ENCODE measurements at places on chromosomes 3 and 15. TPM values are rescaled to one million over a fixed set of nuclear protein-coding genes. Genes with fewer than 3 reads are reported as not detected.

The GABRB3 gene
- total RNA-seq = 0.23 TPM

The EOMES gene
- total RNA-seq = not detected

The PPARG gene
- total RNA-seq = 8.4 TPM

The CCK gene
- not detected for total RNA-seq

The COLQ gene
- 4.7 TPM for total RNA-seq

The NR2F2 gene
- total RNA-seq = 4.3 TPM

The CCDC39 gene
- total RNA-seq = 1.2 TPM

The SHC4 gene
- total RNA-seq = 0.29 TPM

DNA sequence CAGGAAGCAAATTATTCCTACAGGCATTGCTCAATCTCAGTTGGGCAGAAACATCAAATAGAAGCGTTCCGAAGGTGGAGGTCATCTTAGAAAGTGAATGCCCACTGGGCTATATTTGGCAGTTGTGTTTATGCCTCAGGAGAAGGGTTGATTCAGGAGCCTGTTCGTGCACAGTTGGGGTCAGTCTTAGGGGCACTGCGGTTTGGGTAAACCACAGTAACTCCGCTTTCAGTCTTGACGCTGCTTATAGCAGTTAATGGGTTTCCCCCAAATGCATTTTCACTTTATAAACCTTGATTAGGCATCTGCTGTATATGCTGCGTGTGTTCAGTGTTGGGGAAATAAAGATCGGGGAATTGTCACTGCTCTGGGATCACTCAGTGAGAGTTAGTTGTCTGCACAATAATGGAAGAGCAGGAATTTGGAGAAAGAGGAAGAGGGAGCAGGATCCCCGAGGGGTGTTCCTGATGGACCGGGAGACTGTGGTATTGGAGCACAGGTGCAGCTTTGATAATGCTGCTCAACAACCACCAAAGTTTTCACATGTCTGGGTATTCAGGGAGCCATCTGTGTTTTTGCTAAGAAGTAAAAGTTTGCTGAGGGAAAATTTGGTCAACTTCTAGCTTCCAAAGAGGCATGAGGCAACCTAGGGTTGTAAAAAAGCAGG, 124.3 kb upstream of the EIF1B start:
- DNase-seq = no peak

- DNase-seq = no peak
These were observed 12.0 kb downstream of the MESD start for GRCh38 chr15:80977627-80978036.

DNA sequence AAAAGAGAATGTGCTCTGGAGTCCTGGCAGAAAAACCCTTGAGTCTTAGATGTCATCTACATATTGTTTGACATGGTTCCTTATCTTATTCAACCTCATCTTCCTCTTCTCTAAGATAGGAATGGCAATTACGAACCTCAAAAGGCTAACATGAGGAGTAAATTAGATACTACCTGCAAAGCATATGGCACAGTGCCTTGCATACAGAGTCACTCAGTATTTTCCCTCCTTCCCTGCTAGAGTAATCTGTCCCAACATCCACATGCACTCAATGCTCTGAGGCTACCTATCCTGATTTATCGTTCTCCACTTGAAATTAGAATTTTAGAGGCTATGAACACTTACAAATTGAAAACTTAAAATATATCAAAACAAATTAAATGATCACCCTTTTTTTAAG, 386.7 kb downstream of the RSL24D1 start:
- no peak for DNase-seq

DNA sequence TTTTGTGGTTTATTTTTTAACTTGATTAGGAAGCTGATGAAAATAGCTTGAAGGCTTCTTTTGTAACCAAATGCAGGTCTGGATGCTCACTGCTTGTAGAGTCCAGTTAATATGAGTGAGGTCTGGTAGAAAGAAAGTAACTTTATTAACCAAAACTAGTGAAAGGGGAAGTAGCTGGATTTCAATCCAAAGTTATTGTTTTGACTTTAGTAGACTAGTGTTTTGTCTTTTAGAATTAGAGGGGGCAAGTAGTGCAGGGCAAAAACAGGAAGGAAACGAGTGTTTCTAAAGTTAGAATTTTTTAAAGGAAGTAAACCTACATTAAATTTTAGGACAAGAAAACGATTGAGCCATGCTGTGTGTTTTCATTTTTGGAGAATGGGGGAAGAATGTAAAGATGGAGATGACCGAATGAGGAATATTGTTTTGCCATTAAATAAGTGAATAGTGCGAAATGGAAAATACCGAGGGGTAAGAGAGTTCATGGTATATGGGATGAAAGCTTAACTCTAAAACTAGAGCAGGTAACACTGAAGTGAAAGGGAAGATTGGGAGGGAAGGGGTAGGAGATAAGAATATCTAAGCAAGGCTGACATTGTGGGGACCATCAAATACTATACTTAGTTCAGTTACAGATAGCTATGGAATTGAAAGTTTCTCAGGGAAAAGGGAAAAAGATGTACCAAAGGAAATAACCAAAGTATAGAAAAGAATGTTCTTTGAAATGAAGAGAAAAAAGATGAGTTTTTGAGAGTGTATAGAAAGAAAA, 40.0 kb downstream of the USP3 start:
- no peak for DNase-seq

GRCh38 chr3:23312866-23313265, 109.7 kb downstream of the UBE2E2 start:
- no peak for DNase-seq

- no peak for DNase-seq
These were observed 815 bp downstream of the SPINT1 start for GRCh38 chr15:40844696-40845030.

GRCh38 chr15:75920079-75920478, 16.4 kb downstream of the FBXO22 start:
- DNase-seq = no peak

- DNase-seq = no peak
These were observed 13.1 kb upstream of the NAALADL2 start for GRCh38 chr3:174846055-174846454.

- DNase-seq = peak; percentile 45
These were observed 5.0 kb downstream of the FAM219B start for GRCh38 chr15:74901612-74902063.

DNA sequence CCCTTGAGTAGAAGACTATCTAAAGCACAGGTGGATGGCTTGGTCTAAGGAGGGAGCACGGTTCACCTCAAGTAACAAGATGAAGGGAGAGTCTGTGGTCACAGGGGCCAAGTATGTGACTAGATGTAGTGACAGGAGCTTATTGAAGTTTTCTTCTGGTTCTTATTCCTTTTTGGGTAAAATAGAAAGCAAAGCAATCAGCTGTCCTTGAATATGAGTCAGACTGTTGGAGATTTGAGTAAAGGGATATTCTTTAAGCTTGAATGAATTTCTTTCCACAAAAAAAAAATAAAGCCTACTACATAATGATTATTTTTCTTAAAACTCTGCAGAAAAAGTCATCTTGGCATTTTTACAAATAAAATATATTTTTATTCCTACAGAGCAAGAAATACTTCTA, 1.5 kb upstream of the CNTN6 start:
- no peak for DNase-seq

GRCh38 chr3:151866711-151867410, 6.6 kb upstream of the SUCNR1 start:
- DNase-seq = no peak

DNA sequence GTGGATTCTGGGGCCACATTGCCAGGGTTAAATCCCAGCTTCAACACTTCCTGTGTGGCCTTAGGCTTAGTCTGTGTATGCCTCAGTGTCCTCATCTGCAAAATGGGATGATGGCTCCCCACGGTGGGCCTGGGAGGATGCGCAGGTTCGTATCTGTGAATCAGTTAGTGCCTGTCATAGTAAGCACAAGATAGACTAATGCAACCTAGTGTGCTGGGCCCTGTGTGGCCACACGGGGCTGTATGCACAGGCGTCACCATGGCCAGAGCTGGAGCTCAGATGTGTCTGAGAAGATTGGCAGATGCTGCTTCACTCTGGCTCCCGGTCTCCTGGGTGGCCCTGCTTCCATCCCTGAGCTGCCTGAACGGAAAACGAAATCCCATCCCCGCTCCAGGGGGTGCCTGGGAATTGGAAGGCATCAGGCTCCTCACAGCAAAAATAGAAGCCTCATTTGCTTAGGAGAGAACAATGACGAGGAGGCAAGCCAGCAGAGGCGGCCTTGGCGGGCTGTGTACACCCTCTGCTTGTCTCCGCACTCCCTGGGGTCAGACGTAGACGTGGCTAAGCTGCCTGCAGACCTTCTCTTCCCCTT, 103.6 kb downstream of the APBA2 start:
- DNase-seq = no peak

GRCh38 chr15:92365906-92366305, 27.8 kb upstream of the ST8SIA2 start:
- no peak for DNase-seq

DNA sequence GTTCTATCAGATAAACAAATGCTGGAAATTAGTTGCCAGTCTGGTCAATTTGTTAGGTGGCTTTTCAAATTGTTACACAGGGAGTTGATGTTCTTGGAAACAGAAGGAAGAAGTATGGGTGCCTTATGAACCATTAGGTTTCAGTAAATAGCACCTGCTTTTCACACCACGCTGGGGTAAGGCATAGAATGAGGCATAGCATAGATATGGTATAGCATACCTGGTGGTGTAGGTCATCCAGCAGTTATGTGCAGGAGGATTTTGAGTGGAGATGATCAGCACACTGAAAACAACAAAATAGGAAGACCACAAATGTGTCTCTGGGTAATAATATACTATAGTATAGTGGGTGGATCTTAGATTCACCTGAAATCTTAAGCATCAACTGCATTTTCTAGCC, 121.4 kb downstream of the GMPS start:
- DNase-seq = no peak

GRCh38 chr15:45471151-45471550, 51.4 kb downstream of the SLC30A4 start:
- no peak for DNase-seq

GRCh38 chr3:127031413-127031810, 48.5 kb downstream of the PLXNA1 start:
- DNase-seq = no peak

GRCh38 chr3:52939600-52939999, 42.3 kb upstream of the STIMATE start:
- DNase-seq = no peak

GRCh38 chr15:47409038-47409437, 308.3 kb upstream of the SEMA6D start:
- no peak for DNase-seq

- DNase-seq = no peak
These were observed 218.9 kb upstream of the DPH6 start for GRCh38 chr15:35764661-35765519.

DNA sequence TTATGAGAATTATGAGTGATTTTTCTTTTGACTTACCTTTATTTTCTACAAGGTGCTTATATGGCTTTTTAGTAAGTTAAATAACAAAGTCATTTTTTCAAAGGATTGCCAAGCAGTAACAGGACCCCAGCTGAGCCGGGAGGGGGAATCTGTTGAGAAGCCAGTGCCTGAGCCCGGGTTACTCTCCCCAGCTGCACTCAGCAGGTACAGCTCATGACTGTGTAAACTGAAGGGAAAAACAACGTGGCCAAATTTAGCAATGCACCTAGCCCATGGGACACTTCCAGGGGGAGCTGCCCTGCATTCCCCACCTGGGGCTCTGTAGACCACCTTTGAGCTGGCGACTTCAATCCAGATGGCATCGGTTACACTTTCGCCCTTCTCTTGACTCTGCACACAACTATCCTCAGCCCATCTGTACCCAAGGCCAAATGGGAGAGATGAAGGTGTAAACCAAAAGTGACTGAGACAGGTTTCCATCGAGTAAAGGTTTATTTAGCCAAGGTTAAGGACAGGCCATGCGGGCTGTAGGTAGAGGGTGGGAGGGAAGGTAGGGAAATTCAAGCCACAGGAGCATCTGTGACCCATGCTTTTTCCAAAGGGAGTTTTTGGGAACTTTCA, 18.2 kb upstream of the HCN4 start:
- no peak for DNase-seq

DNA sequence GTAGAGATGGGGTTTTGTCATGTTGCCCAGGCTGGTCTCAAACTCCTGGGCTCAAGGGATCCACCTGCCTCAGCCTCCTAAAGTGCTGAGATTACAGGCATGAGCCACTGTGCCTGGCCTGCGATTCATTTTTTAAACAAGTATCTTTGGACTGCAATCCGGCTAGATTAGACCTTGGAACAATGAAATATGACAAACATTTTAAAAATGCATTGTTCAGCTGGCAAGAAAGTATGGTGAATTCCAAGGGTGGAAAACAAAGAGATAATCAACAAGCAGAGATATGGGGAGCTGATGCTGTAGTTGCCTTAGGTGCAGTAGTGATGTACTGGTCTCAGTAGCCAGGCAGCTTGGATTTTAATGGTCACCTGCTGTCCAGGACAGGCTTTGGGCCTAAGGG, 95.8 kb upstream of the GOLGA8J start:
- DNase-seq = no peak

DNA sequence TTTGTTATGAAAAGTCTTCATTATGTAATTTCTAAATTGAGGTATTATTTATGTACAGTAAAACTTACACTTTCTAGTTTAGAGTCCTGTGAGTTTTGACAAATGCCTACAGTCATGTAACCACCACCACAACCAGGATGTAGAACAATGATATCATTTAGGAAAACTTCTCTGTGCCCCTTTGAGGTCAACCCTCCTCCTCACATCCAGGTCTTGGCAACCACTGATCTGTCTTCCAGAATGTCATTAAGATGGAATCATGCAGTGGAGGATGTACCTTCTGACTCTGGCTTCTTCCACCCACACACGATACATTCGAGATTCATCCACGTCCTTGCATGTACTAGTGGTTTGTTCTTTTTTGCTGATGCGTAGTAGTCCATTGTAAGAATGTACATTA, 23.2 kb downstream of the MINAR1 start:
- DNase-seq = no peak
